ENCODE measurements at places on chromosomes 11 and 22.
A peak's percentile ranks its signal among the peaks of the same experiment; 100 is the strongest.

DNA sequence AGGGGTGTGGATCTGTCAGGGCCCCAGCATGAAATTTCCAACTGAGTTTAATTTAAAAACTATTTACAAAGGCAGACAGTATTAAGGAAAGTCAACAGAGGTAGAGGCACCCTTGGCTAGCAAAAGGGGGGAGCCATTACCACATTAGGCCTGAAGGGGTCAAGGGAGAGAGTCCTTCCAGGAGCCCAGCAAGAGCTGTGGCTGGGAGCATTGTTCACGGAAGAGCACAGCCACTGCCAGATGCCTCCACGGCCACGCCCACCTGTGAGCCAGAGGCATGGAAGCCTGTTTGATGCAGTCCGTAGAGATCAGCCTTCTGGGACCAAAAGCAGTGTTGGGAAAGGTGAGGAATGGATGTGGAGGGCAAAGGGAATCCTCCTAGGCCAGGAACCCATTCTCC, 102.6 kb downstream of the GALNT18 start:
- no peak for DNase-seq

DNA sequence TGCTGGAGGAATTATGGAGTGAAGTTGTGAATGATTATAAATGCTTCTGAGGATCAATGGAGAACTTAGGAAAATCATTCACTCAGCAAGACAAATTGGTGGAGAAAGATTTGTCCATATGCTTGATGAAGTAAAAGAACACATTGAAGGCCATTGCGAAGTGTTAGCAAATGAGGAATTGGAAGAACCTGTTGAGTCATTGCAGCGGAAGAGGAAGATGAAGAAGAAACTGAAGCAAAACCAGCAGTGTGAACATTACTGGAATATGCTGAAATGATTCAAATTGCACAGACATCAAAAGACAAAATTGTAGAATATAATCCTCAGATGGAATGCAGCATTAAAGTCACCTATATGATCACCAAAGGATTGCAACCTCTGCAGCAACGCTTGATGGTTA, 168.1 kb downstream of the ADAMTS15 start:
- DNase-seq: no peak

DNA sequence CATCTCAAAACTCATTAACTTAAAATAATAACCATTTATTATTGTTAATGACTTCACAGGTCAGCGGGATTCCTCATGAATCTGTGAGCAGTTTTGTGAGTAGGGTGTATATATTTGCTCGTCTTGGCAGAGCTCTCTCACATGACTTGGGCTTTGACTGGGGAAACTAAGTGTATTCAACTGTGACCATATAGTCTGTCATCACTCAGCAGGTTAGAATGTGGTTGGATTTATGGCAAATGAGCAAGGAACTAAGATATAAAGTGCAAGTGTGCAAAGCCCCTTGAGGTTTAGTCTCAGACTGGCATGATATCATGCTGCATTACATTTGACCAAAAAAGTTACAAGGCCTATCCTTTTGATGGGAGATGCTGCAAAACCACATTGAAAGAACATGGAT, 254.8 kb downstream of the CNTN5 start:
- no peak for DNase-seq

GRCh38 chr11:36265793-36266628, 23.2 kb downstream of the COMMD9 start:
- peak; percentile 61 for DNase-seq

DNA sequence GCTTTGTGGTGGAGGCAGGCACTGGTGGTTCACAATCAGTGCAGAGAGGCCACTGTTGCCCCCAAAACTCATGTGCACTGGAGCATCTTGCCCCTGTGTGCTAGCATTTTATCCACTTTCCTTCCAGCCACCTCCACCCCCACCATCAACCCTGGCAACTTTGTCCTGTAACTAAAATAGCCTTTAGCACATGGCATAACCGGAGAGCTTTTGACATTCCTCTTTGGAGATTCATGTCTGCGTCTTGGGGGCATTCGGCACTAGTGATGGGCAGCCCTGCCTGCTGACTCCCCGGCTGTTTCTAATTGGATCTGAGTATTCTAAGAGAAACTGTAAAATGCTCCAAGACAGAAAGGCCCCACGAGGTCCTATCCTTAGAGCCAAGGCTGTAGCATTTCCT, 15.8 kb downstream of the SHISA8 start:
- no peak for DNase-seq

DNA sequence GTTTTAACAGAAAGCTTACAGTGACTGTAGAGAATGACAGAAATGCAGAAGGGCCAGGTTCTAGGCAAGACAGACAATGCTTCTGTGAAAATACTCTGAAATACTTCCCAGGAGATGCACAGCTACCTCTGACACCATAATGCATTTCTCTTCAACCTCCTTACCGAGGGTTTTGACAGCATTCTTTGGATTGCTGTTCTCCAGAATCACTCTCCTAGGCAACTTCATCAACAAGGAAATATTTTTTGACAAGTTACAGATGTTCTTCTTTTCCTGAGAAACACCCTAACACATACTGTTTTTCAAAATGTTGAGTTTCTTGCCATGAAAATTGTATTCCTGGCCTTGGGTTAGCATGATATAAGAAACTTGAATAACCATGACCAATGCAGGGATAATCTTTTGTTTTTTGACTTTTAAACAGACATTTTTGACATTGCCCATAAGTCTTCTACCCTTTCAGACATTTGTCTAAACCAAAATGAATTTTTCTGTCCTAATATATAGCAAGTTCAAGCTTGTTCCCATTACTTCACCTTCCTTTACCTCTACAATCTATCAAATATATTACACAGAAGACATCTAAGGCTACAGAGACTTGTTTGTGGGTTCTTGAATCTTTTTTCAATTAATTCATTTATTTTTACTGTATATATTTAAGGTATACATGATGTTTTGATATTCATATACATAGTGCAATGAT, 108.1 kb downstream of the CCDC34 start:
- DNase-seq: no peak

GRCh38 chr11:118169300-118170140, 6.9 kb downstream of the SCN2B start:
- DNase-seq: no peak

DNA sequence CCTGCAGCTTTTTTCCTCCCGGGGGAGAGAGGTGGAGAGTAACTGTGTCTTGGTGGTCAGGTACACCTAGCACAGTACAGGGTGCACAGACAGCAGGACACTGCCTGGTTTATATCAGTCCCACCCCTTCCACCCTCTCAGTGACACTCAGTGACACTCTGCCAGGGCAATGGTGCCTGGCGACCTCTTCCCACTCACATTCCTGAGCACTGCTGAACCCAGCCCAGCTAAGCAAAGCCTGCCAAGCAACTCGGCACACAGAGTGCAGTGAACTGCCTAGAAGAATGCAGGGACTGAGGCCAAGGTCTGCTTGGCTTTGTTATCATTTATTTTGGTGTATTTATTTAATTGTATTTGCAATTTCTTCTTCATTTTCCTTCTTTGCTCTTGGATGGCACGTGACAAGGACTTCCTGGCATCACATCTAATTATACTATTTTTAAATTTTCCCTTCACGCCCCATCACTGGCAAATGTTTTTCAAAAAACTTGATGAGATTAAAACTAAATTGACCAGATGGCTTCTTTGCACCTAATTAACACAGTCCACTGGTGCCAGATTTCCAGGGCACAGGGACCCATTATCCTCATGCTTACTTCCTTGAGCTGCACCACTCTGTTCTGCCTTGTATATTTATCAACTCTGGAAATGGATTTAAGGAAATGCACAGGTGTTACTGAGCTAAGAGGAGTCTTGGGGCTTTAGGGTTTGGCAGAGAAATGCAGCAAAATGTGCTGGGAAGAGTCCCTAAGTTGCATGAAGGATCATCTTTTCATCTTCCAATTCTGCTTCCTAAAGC, 205.6 kb downstream of the ADAMTS15 start:
- peak; percentile 60 for DNase-seq

- no peak for DNase-seq
These were observed 14.3 kb downstream of the OR2AG2 start for GRCh38 chr11:6757373-6757967.

DNA sequence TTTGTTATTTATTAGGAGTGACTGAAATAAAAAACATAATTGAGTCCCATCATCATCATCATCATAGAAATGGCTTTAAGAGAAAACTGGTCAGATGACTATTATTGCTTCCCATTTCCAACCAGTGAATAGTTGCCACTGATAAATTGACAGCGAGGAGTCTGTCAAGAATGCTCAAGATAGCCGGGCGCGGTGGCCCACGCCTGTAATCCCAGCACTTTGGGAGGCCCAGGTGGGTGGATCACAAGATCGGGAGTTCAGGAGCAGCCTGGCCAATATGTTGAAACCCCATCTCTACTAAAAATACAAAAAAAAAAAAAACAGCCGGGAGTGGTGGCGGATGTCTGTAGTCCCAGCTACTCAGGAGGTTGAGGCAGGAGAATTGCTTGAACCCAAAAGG, 1.9 kb downstream of the WBP2NL start:
- DNase-seq: no peak

- no peak for DNase-seq
These were observed 43.9 kb upstream of the LMO1 start for GRCh38 chr11:8307601-8308000.

DNA sequence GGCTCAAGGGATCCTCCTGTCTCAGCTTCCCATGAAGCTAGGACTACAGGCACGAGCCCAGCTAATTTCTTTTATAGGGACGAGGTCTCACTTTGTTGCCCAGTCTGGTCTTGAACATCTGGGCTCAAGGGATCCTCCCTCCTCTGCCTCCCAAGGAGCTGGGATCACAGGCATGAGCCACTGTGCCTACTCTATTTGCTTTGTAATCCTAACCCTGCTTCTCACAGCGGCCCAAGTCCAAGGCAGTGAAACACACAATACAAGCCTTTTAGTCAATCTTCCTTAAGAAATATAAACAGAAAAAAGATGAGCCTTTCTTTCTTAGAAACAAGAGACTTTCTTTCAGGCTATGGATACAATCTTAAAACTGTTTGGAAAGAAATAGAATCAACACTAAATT, 115.2 kb upstream of the SORL1-AS1 start:
- DNase-seq: no peak

DNA sequence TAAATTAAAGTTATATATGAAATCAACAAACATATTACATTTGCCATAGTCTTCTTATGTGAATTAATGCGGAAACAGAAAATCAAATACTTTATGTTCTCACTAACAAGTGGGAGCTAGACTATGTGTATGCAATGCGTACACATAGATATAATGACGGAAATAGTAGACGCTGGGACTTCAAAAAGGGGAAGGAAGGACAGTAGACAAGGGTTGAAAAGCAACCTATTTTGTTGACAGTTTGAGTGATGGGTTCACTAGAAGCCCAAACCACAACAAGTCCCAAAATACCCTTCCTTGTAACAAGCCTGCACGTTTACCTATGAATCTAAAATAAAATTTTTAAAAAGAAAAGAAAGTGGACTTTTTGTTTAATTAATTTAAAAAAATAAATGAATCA, 430.8 kb upstream of the CNTN5 start:
- no peak for DNase-seq

GRCh38 chr11:39220501-39221230, 2238.8 kb downstream of the LRRC4C start:
- no peak for DNase-seq

GRCh38 chr22:41914611-41915034, 251 bp downstream of the SHISA8 start:
- DNase-seq: peak; percentile 64

GRCh38 chr11:111870113-111870512, 1.3 kb downstream of the ALG9 start:
- no peak for DNase-seq

Data from right kidney (tissue), 9 donors.